Occipital lobe (tissue), 3 donors: ENCODE measurements at places on chromosomes 2 and 18. TPM values are rescaled to one million over a fixed set of nuclear protein-coding genes. Genes with fewer than 3 reads are reported as not detected.

OSR1 gene
- 4.4 TPM for total RNA-seq

VAPA gene
- total RNA-seq: 167 TPM

DTNA gene
- total RNA-seq: 54.9 TPM

ABCG5 gene
- total RNA-seq: under 0.01 TPM

TCF23 gene
- total RNA-seq: not detected

SANBR gene
- total RNA-seq: 89.8 TPM

CNRIP1 gene
- 74.2 TPM for total RNA-seq

REG1A gene
- total RNA-seq: not detected

LAPTM4A gene
- 93.6 TPM for total RNA-seq

NEU4 gene
- total RNA-seq: 0.31 TPM

TRPM8 gene
- total RNA-seq: 0.47 TPM

CDK5R2 gene
- 6.2 TPM for total RNA-seq

DCDC2C gene
- total RNA-seq: 0.62 TPM

CDK15 gene
- total RNA-seq: not detected

PMAIP1 gene
- 1.4 TPM for total RNA-seq

IMP4 gene
- total RNA-seq: 36.7 TPM

ALK gene
- total RNA-seq: 0.78 TPM

CYBRD1 gene
- total RNA-seq: 12.3 TPM

KIF5C gene
- 379 TPM for total RNA-seq

ARHGAP25 gene
- total RNA-seq: 2.0 TPM

PTMA gene
- total RNA-seq: 647 TPM

TMEM247 gene
- not detected for total RNA-seq

TUBB8B gene
- total RNA-seq: not detected

COLEC11 gene
- 0.78 TPM for total RNA-seq

LOXHD1 gene
- 0.16 TPM for total RNA-seq

EFHD1 gene
- 1.1 TPM for total RNA-seq

GALR1 gene
- 0.16 TPM for total RNA-seq

DDX18 gene
- 77.4 TPM for total RNA-seq

ANKRD62 gene
- total RNA-seq: 0.16 TPM

COL4A4 gene
- 0.78 TPM for total RNA-seq

RNF152 gene
- 97.9 TPM for total RNA-seq

C2orf15 gene
- total RNA-seq: 3.7 TPM

FABP1 gene
- not detected for total RNA-seq

RAPH1 gene
- total RNA-seq: 39.9 TPM

C18orf63 gene
- total RNA-seq: not detected

CHN1 gene
- 44.3 TPM for total RNA-seq

CHRND gene
- not detected for total RNA-seq
